Astrocyte (in vitro differentiated cells and primary cell): ENCODE measurements at places on chromosomes 11 and 22. TPM values are rescaled to one million over a fixed set of nuclear protein-coding genes. Genes with fewer than 3 reads are reported as not detected.

GRCh38 chr11:130775306-130776060 is 140.8 kb downstream of the SNX19 start:
- DNase-seq = peak; percentile 89

DNA sequence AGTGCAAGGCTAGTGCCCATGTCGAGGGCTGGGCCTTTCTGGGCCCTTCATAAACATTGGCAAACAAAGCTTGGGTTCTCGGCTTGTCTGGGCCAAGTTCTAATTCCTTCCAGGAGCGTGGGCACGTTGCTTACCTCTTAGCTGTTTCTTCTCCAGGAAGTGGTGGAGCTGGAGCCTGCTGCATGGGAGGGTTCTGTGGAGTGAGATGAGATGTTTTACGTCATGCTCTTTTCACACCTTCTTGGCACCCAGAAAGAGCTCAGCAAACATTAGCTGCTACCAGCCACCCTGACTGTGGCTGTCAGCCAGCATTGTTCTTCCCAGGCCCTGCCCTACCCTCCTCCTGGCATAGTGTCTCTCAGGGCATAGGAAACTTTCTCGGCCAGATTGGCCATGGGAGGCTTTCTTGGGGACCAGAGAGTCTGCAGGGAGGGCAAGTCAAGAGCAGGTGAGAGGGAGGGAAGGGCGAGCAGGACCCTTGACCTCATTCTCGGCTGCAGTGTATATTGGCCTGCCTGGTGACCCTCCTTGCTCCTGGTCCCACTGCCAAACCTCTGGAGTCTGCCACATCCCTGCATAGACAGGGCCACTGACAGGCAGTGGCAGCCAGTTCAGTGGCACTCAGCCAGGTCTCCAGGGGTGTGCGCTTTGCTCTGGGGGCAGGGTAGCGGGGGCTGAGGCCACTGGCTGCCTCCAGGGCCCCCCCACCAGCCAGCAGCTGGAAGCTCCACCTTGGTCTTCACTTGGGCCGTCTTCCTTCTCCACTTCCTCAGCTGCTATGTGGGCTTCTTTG is 98.8 kb downstream of the BCR start:
- DNase-seq = peak; percentile 39

Gene HOATZ
- 0.43 TPM in 2 replicates for total RNA-seq

- DNase-seq = no peak
Measured at GRCh38 chr11:88529426-88529825, 191.9 kb upstream of the CTSC start.
